ENCODE measurements at places on chromosomes 3 and 15.

- no peak for DNase-seq
Observed at GRCh38 chr3:182986021-182986420, 5.7 kb upstream of the DCUN1D1 start.

DNA sequence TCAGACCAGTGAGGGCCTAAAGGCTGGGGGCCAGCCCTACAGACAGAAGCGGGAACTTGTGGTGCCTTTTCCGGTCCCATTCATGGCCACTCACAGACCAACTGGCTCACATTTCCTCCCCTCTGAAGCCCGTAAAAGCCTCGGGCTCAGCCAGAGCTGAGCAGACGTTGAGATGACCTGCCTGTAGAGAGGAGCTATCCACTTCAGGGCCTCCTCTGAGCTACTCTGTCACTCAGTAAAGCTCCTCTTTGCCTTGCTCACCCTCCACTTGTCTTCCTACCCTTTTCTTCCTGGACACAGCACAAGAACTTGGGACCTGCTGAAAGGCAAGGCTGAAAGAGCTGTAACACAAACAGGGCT, 53.5 kb downstream of the SLMAP start:
- DNase-seq, result no peak

- DNase-seq, result peak; percentile 83
Observed at GRCh38 chr15:73897441-73898261, 24.3 kb downstream of the TBC1D21 start.

GRCh38 chr15:42632105-42632675, 56.8 kb downstream of the STARD9 start:
- no peak for DNase-seq

GRCh38 chr15:41790756-41791546, 16.7 kb downstream of the MAPKBP1 start:
- DNase-seq, result peak; percentile 76

DNA sequence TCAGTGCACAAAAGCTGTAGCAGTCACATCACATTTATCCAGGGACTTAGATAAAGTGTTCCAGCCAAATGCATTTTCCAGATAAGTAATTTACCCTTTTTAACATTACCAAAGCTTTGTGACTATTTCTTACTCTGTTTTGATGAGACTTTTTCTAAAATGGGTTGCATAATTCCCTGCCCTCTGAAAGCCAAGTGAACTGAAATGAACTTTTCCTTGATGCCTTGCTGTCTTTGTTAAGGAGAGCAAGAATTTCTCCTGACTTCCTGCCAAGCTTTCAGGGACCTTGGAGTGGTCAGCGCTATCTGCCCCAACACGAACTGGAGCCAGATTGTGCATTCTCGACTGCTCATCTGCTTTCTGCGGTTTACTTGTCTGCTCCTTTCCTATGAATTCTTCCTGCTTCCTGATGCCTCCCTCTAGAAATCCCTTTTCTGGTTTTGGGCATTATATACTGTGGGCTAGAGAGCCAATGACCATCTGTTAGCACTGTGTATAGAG, 34.8 kb downstream of the EIF4E3 start:
- peak; percentile 93 for DNase-seq

DNA sequence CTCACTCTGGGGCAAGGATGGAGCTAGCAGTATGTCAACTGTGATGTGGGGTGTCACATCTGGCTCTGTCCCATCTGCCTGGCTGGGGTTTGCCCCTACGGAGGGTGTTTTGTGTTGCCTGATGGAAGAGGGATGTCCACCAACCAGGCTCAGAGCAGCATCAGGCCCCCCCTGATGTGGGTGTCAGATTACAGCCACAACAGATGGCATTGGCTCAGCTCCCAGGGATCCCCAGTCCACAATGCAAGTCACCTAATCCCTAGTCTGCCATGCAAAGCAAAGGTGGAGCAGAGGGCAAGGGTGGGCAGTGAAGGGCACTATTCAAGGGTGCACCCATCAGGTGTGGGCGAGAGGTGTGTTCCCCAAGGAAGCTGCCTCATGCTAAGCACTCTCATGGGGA, 48.9 kb upstream of the AMOTL2 start:
- DNase-seq, result peak; percentile 84

DNA sequence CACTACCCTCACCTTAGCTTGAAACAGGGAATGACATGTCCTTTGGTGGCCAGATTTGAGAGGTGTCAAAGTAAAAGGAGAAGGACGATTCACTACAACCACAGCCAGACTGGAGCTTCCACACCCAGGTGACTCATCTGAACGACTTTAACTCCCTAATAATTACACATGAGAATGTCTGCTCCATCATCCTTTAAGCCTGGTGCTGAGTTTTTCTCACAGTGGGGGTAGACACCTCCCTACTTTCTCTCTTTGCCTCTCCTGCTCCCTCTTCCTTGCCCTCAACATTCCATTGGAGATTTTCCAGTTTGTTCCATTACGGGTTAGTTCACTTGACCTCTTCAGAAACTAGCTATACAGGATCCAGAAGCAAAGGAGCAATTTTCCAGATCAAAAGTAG, 154.3 kb upstream of the BHLHE40 start:
- DNase-seq, result peak; percentile 80

- peak; percentile 55 for DNase-seq
Observed at GRCh38 chr3:77254967-77255831, 215.3 kb downstream of the ROBO2 start.

DNA sequence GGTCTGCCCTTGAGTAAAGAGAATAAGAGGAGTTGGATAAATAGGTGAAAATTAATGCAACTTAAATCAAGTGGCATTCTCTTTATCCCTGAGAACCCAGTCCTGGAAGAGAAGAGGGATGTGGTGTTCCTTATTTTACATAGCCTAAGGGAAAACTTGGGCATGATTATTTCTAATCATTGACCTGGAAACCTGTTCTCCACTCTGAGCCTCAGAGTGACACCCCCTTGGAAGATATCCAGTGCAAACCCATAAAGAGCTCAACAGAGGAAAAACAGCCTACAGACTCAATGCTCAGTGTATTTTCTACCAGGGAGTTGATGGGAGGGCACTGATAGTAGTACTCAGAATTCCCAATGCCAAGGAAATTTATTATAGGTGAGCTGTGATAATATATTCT, 22.0 kb downstream of the SLC15A2 start:
- DNase-seq, result no peak

Measured in AG10803 (cell line).